ENCODE measurements at places on chromosomes 1 and 21.

DNA sequence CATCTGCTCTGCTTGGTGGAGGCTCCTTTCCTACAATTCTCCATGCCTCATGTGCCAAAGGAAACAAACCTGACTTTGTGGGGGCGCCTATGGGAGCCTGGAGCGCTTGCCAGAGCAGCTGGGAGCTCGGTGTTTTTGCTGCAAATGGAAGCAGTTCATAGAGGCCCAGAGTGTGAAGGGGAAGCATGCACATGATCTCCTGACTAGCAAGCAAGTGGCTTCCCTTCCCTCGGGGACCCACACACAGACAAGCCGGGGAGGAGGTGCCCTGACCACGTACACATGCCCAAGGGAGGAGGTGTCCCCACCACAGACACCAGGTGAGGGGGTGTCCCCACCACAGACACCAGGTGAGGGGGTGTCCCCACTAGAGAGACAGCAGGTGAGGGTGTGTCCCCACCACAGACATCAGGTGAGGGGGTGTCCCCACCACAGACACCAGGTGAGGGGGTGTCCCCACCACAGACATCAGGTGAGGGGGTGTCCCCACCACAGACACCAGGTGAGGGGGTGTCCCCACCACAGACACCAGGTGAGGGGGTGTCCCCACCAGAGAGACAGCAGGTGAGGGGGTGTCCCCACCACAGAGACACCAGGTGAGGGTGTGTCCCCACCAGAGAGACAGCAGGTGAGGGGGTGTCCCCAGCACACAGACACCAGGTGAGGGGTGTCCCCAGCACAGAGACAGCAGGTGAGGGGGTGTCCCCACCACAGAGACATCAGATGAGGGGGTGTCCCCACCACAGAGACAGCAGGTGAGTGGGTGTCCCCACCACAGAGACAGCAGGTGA is 106.8 kb downstream of the CRYAA start:
- DNase-seq = no peak

- no peak for DNase-seq
Measured at GRCh38 chr21:16587141-16587581, 857.4 kb downstream of the USP25 start.

GRCh38 chr1:115473986-115474565 is 136.0 kb upstream of the NGF start:
- no peak for DNase-seq

DNA sequence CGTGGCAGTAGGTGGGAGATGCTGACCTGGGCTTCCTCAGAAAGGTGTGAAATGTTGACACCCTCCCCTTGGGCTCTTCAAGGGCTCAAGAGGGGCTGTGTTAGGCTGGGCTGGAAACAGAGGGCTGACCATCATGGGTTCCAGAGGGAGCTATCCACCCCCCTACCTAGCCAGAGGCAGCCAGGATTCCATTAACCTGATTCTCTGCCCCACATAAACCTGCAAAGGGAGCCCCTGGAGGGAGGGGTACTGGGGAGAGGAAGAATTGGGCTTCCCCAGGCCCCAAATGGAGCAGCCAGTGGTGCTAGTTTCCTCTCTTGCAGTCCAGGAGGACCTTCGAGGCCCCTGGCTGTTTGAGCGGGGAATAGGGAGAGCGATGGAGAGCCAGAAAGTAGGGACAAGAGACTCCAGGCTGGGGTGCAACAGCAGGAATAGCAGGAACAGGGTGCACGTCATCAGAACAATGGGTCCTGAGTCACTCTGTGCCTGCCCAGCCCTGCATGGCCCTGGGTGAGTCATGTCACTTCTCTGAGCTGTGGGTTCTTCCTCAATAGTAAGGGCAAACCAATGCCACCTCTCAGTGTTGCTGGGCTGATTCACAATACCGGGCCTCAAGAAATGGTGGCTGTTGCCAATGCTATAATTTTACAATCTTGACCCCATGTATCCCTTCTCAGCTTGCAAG is 121.2 kb downstream of the EPHB2 start:
- no peak for DNase-seq

DNA sequence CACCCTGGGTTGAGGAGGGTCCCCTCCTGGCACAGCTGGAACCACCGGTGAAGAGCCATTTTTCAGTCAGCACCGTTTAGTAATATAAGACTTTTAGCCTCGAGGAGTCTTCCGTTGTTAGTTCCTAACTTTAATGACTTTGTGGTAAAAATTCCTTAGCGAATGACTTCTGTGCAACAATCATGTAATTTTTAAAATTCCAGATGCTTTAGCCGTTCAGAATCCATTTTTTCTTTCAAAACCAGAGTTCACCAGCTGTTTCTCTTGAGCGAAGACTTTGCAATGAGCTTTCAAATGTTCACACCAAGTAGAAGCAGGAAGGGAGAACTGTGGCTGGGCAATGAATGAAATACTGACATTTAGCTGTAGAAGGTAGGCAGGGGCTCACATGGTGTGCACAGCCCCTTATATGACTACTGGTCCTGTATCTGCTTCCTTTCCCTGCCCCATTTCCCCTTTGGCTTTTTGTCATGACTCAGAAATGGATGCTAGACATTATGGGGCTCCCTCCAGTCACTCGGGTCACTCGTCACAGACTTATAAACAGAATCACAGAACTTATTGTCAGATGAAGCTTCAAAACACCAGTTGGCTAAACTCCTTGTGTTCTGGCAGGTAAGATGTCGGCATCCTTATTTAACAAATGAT is 4.1 kb downstream of the DISC1 start:
- DNase-seq = no peak

GRCh38 chr1:1063261-1063944 is 10.7 kb downstream of the RNF223 start:
- no peak for DNase-seq

- DNase-seq = no peak
Measured at GRCh38 chr1:41319106-41319755, 42.0 kb upstream of the FOXO6 start.

- no peak for DNase-seq
Measured at GRCh38 chr1:85544689-85545215, 35.8 kb upstream of the CCN1 start.

GRCh38 chr1:2345297-2346075 is 45.9 kb downstream of the MORN1 start:
- no peak for DNase-seq

DNA sequence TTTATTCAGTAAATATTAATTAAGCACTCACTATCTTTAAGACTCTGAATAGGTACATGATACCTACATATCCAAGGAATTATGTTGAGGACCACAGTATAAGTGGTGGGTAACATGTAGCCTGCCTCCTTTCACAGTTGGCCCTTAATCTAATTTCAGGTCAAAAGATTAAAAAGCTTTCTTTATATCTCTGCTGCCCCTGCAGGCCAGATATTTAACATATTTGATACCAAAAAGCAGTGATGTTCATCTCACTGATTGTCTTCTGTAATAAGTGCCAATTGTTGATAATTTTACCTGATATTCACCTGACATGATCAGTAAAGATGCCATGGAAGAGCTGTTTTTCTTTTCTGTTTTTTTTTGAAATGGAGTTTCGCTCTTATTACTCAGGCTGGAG is 36.5 kb downstream of the RLF start:
- no peak for DNase-seq

- no peak for DNase-seq
Measured at GRCh38 chr1:9242338-9242969, 7.9 kb downstream of the H6PD start.

- DNase-seq = no peak
Measured at GRCh38 chr1:223076362-223076761, 66.7 kb downstream of the TLR5 start.

DNA sequence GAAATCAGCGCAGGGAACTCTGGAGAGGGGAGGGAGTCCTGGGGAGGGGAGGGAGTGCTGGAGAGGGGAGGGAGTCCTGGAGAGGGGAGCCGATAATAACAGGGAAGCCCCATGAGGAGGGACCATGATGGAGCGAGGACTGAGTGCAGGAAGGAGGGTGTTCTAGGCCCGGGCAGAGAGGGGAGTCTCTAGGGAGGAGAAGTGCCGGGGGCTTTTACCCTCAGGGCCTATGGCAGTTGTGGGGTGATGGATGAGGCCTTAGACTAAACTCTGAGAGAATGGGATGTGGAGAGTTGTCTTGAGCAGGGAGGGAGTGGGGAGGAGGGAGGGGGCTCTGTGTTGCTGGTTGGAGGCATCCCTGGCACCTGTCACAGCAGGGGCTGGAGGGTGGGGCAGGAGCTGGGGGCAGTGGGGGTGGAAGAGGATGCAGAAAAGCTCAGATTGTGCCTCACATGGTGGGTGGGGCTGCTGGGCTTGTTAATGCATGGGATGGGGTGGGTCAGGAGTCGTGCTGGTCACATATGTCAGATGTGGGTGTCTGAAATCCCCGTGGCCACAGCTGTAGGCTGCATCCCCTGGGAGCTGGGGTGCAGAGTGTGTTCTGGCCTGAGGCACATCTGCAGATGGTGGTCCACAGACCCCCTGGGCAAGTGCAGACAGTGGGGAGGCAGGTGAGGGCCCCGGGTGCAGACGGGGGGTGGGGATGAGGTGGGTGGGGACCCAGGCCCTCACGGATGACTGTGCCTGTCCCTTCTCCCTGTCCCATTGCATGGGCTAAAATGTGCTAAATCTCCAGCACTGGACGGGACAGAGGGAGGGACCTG is 88.4 kb upstream of the COL6A1 start:
- DNase-seq = no peak

DNA sequence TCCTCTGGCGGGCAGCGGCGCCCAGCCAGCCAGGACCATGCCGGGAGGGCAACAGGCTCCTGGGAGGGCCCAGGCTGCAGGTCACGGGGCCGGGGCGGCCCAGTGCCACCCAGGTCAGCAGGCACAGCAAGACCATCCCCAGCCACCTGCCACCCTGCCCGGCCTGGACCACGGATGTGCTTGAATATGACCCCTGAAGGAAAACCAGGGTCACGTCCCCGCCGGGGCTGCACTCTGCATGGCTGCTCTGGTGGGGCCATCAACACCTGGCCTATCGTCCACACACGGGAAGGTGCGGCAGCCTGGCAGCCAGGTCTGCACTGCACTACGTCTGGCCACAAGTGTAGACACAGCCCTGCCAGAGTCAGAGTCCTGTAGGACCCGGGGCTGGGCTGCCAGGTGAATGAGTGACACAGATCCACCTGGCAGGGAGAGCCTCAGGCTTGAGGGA is 6.9 kb downstream of the WNT9A start:
- DNase-seq = no peak

DNA sequence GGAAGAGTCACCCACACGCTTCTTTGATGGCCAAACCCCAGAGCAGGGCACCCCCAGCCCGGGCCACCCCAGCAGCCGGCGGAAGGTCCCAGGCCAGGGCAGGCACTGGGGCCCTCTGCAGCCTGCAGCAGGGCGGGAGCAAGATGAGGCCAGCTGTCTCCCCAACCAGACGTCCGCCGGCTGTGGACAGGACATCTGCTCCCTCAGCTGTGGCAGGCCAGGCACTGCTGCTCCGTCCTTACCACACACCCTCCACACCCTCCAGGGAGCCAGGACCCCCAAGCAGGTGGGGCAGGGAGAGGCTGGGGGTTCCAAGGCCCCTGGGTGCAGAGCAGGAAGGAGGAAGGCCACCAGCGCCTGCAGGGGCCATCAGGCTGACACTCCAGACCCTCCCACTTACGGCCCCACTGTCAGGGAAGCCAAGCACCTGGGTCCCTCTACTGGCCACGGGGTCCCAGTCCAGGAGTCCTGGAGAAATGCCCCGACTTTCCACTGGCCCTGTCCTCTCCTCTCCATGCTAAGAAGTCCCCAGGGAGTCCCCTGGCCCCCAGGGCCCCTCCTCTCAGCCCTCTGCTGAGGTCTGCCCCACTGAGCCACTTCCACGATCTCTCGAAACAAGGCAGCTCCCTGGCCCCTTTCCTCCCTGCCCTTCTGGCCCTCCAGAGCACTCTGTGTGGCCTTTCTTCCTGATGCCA is 5.6 kb downstream of the WNT9A start:
- no peak for DNase-seq

GRCh38 chr1:106268070-106268469 is 788.4 kb upstream of the PRMT6 start:
- DNase-seq = no peak

DNA sequence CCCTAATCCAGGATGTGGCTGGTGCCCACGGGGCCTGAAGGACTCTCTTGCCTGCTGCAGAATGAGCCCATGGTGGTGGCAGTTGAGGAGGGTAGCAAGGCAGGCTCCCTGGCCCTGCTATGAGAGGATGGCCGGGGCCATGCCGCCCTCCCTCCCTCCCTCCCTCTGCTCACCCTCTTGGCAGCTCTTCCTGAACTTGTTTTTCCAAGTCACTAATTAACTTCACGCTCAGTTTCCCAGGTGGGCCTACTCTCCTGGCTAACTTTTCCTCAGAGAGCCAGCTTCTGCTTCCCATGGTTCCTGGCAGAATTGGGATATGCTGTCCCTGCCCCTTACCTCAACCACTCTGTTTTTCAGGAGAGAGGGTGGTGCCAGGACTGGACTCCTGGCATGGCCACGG is 10.2 kb downstream of the KCNC4 start:
- no peak for DNase-seq

- peak; percentile 50 for DNase-seq
Measured at GRCh38 chr1:192474080-192474683, 101.4 kb upstream of the RGS1 start.

DNA sequence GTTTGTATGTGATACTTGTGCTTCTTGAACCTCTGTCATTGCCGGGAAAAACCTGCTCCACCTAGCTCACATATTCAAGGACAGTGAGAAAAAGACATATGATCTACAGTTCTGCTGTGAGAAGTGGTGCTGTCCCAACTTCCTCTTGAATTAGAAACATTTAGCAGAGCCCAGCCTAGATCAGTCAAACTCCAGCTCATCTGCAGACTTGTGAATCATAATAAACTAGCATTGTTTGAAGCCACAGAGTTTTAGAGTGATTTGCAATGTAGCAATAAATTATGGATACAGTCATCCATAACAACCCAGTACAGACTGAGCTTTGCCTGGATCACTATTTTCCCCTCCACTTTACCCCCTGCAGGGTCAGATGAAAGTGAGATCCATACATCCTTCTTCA is 497.8 kb downstream of the PLA2G4A start:
- no peak for DNase-seq

GRCh38 chr1:64856553-64856952 is 109.8 kb downstream of the JAK1 start:
- DNase-seq = no peak

- no peak for DNase-seq
Measured at GRCh38 chr1:30693366-30693765, 30.0 kb downstream of the MATN1 start.

- DNase-seq = no peak
Measured at GRCh38 chr1:9825093-9826074, 1.6 kb upstream of the CLSTN1 start.

- no peak for DNase-seq
Measured at GRCh38 chr21:34201001-34201400, 127.6 kb downstream of the MRPS6 start.

DNA sequence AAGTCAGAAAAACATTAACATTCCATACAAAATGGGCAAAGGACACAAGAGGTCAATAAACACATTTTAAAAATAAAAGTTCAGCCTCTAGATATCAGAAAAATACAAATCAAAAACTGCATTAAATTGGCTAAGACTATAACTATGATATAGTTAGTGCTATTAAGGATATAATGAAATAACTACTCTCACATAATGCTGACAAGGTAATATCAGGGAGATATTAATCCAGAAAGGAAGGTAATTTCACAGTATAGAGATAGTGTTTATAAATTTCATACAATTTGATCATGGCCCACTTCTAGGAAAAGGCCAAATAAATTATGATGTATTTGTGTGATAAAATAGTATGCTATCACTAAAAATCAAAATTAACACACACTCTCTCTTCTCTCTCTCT is 61.8 kb downstream of the LBR start:
- no peak for DNase-seq

- DNase-seq = peak; percentile 69
Measured at GRCh38 chr1:45687754-45688740, at the start of gene TMEM69. TSS of gene TMEM69 (plus strand) at chr1:45688181. CDS start at chr1:45691069, 2,888 bp downstream.

GRCh38 chr1:61569303-61569621 is 155.7 kb downstream of the TM2D1 start:
- DNase-seq = no peak

GRCh38 chr1:199720496-199720895 is 307.0 kb upstream of the NR5A2 start:
- no peak for DNase-seq
